ENCODE measurements at places on chromosomes 1 and 21.

- DNase-seq: no peak
Observed at GRCh38 chr1:147741065-147741464, 19.3 kb downstream of the GJA5 start.

DNA sequence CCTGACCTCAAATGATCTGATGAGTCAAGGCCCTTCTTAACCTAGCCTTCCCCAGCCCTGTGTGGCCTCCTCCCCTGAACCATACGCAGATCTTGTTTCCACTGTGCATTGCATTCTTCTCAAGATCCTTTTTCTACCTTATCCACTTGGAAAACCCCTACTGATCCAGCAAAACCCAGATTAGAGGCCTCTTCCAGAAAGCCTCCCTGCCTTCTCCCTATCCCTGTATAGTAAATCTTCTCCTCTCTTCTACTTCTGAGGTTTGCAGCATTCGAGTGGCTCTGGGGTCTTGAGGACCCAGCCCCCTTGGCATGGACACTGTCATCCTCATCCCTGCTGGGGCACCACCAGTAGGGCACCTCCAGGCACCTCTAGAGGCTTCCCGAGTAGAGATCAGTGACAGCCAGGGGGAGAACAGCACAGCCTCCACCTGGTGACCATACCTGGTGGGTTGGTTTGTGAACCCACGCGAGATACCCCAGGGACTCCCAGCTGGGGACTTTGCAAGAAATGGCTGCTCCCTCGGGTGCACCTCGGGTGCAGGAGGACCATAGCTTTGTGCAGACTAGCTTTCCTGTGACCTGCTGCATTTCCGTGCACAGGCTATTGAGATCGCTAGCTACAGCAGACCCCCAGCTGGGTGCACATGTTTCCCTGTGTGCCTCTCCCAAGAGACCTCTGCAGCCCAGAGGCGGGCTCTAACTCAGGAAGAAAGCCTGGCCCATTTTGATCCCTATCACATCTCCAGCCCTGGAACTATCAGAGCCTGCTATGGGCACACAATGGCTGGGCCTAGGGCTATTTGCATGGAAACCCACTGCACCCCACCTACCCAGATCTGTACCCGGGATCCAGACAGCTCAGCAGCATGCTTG, 34.2 kb downstream of the MATN1 start:
- no peak for DNase-seq

DNA sequence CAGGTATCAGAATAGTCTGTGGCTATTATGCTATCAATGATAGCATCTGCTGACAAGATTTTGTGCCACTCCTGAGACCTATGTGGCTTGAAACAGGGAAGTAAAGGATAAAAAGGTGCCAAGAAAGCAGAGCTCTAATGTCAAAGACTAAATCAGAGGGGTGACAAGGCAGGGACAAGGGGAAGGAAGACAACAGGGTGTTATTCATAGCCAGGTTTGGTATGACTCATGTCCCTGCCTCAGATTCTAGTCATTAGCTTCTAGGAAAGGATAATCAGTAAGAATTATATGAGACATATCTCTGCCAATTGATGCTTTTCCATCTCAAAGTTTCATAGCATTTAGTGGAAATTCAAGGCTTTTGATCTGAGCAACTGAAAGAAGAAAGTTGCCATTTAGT, 31.8 kb upstream of the PLD5 start:
- DNase-seq: no peak

GRCh38 chr1:204887846-204888245, 17.2 kb downstream of the NFASC start:
- DNase-seq: no peak

DNA sequence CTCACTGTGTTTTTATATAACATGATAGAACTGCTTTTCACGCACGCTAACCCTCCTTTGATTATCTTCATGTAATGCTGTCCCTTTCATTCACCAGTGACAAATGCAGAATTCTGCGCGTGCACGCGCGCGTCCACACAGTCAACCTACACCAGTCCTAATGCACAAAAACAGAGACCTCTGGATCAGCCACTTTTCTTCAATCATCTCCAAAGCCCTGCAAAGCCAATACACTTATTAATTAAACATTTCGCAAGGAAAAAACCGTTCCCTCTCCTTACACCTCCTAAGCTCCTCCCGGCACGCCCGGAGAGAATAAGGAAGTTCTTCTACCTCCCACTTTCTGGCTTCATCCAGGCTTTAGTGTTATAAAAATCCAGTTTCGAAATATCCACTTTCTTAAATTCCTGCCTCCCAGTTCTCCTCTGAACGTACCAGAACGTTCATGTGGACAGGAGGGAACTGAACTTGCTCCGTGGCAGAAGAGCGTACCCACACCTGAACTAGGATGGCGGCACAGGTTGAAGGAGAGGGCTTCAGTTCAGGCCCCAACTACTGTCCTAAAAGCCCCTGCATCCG, 4.6 kb downstream of the LMX1A start:
- DNase-seq: no peak

GRCh38 chr1:57467830-57468229, 44.0 kb upstream of the DAB1 start:
- no peak for DNase-seq

DNA sequence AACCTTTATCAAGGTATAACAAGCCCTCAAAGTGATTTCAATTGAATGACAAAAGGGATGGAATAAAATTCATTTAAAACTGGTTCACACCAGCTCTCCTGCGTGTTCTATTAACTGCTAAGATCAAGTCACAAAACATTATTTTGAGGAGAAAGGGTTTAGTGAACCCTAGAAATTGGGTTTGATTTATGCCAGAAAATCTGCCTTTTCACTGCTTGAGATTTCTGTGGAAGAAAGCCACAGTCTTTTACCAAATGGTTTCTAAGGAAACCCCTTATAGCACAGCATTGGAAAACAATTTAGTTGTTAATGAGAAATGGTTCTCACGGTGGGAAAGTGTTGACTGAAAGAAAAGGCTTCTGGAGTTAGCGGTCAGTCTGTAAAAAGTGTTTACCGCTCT, 43.6 kb upstream of the DPH5 start:
- DNase-seq: no peak

DNA sequence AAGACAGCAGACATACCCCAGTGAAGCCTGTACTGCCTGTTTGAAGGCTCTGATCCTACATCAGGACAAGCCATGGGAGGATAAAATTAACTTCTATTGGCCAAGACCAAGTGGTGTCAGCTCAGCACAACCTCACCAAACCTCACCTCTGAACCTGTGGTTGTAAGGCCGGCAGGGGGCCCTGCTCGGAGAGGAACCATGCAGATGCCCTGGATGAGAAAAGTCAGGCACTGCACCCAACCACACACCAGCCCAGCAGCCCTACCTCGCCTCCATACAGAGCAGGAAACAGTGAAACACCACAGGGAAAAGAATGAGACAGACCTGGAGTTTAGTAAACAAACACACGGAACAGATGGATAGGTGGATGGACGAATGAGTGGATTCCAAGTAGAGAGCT, 70.0 kb upstream of the PAX7 start:
- no peak for DNase-seq

GRCh38 chr1:233897325-233898162, 6.9 kb upstream of the SLC35F3 start:
- DNase-seq: no peak

DNA sequence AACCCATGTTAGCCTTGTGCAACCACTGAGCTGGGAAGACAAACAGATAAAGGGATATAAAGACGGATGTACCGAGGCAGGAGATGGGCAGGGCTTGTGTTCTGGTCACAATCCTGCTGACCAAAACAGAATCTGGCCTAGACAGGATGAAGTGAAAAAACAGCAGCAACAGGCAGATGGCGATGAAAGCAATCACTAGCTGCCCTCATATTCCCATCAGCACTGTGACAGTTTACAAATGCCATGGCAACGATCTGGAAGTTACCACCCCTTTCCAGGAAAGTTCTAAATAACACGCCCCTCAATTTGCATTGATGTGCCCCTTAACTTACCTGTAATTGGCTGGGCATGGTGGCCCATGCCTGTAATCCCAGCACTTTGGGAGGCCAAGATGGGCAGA, 40.6 kb upstream of the CD46 start:
- no peak for DNase-seq

DNA sequence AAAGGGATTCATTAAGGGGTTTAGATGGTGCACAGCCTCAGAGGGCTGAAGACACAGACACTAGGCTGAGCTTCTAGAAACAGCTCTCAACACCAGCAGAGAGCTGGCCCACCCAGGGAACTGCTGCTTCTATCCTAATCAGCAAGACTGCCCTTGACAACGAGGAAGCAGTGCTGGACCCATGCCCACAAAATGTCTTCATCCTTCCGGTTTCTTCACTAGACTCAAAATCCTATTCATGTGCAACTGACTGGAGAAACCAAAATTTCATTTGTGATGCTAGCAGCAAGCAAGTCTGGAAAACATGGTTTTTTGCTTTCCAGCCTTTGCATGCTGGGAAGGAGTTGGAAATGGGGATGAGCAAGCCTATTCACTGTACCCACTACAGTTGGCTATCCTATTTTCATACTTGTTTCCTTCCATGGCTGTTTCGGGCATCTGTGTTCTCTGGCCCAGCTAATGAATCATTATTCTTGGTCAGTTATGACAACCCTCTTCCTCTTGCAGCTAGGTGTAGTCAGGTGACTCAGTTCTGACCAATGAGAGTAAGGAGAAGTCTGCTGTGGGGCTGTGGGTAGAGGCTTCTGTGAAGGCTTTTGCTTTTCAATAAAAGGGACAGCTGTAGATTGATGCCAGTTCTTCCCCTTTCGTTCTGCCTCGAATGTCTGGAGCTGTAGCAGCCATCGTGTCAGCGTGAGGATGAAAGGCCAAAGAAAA, 14.6 kb upstream of the TMEM61 start:
- DNase-seq: no peak

- DNase-seq: no peak
Observed at GRCh38 chr1:89733748-89734147, 87.1 kb upstream of the LRRC8D start.

DNA sequence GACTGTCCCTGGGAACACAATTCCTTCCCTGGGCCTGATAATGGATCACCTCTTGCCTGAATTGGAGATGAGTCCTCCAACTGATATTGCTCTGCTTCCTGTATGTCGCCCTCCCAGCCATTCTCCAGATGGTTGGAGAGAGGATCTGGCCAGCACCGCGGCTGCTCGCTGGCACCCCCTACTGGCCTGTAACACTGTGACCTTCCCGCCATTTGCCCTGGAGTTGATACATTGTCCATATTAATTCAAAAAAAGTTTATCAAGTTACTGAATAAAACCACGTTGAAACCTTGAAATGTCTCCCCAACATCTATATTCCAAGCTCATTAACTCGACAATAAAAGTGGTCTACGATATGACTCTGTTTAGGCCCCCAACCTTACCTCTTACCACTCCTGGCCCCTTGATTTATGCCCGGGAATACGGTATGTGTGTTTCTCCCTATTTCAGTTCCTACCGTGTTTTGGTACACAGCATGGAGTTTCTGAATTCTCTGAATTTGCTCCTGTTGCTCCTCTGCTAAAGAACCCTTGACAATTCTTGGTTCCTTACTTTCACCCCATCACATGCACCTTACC, 241.8 kb upstream of the KIAA0040 start:
- no peak for DNase-seq

DNA sequence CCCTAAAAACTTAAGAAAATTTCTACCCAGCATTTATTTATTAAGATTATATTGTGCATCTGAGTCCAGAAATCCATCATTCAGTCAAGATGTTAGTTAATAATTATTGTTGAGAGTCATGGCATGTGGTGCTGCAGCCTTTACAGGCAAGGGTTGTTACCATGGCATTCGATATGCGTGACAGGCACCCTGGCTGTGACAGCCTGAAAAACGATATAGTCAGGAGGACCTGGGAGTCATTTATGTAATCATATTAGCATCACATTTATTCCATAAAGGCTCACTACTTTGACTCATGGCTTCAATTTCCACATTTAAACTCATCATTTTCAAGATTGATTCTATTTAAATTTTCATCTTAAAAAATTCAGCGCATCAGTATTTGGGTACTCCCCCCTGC, 68.0 kb downstream of the CACHD1 start:
- no peak for DNase-seq

DNA sequence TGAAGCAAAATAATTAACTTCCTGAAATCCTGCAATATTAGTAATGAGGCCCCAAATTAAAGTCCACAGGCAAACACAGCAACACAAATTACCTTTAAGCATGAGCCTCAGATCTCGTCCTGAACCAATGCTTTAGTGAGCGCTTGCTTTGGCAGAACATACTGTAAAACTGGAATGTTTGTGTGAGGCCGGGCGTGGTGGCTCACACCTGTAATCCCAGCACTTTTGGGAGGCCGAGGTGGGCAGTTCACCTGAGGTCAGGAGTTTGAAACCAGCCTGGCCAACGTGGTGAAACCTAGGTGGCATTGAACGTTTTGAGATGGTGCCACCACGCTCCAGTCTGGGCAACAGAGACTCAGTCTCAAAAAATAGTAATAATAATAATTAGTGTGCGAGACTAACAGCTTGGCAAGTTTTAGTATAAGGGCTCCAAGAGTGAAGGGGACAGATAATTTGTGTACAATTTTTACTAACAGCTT, 17.8 kb downstream of the SFPQ start:
- DNase-seq: no peak

- no peak for DNase-seq
Observed at GRCh38 chr1:71587961-71588360, 507.1 kb upstream of the ZRANB2 start.

DNA sequence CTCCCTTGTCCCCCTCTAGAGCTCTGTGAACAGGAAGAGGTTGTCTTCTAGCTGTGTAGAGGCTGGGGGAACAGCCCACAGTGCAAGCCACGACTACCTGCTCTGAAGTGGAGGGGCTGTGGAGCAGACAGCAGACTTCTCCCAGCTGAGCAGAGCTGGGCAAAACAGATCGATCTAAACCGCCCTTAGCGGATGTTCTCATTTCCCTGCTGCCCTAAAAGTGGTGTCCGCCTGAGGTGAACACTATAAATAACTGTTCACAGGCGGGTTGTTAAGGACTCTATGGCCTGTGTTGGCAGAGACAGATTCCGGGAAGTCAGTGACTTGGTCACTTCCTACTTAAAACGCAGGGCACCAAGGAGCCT, 203.2 kb downstream of the RHOU start:
- DNase-seq: no peak

- no peak for DNase-seq
Observed at GRCh38 chr1:235320521-235321179, 7.3 kb downstream of the ARID4B start.

- DNase-seq: no peak
Observed at GRCh38 chr1:109986054-109986444, 1.5 kb downstream of the AHCYL1 start.

GRCh38 chr1:29282135-29282923, 46.0 kb downstream of the PTPRU start:
- DNase-seq: no peak
